Activated B cell treated with CpG ODN at 0.5 μM for 24 hours (primary cell): ENCODE measurements at places on chromosomes 3 and 15. TPM values are rescaled to one million over a fixed set of nuclear protein-coding genes. Genes with fewer than 3 reads are reported as not detected.

Gene TUSC7
- not detected in 2 replicates for total RNA-seq

Gene FHIT
- 3.8 and 5.5 TPM in 2 replicates for total RNA-seq

DNA sequence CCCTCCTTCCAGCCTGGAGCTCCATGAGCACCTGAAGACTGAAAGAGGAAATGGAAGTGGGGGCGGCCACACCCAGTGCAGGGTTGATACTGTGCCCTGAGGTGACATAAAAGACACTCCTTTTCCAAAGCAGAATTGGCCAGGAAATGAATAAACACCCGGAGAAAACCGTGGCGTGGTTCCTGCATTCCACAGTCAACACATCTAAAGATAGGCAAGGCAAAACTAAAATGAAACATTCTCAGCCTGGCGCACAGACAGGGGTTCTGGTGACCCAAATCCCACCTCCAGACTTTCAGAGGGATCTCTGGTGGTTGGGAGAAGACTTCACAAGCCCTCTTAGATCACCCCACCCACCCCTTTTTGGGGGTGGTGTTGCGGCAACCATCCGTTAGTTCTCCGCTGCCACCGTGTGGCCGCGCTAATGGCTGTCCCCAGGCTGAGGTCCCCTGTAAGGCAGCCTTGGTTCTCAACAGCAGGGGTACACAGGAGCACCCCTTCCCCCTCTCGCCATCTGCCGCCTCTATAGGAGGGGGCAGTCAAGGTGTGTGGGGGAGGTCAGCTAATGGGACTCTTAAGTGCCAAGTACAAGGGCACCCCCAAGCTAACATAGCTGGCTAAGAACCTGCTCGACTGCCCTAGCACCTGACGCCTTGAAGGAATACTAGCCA lies 2.5 kb upstream of the MST1R start:
- peak overlapping the region; percentile 55 for H3K4me3 ChIP-seq
- H3K4me1 ChIP-seq = peaks cover 30% of the 10 kb centered on the region
- peaks cover 13% of the 10 kb centered on the region for H3K36me3 ChIP-seq
- H3K27ac ChIP-seq = peak overlapping the region; percentile 56

DNA sequence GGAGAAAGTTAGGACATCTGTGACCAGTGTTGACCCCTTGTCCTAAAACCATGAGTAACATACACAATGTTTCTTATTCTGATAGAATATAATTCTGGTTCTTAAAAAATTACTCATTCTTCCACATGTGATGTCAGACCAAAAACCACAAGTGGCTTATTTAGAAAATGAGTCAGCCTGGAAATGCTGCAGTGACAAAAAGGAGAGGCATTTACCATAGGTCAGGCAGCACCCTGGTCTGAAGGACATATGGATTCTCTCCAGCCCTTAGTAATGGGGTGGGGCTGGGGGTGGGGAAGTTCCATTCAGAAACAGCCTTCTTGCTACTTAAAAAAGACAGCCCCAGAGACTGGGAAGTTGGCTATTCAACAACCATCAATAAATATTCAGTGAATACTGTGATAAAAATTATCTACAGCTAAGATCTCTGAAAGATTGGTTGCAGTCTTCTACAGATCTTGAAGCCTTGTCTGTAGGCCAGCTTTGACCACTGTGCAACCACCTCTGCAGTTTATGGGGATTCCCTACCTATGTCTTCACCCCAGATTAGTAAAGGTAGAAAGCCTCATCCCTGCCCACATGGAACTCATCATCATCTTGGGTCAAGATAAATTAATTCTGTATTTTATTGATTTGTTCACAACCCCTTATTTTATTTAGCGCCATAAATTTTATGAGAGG lies 34.9 kb upstream of the TIMP4 start:
- H3K36me3 ChIP-seq = no peaks in the 10 kb centered on the region
- DNase-seq = no peak
- peaks cover 13% of the 10 kb centered on the region for H3K4me1 ChIP-seq
- H3K27me3 ChIP-seq = no peaks in the 10 kb centered on the region
- no peak overlapping the region for H3K4me3 ChIP-seq

Gene ZDHHC3
- total RNA-seq = 38.5 and 43.4 TPM in 2 replicates
